GM04503 (cell line): ENCODE measurements at places on chromosomes 1 and 21.

- no peak for DNase-seq
Measured at GRCh38 chr21:14675774-14676530, 129.8 kb upstream of the SAMSN1 start.

- no peak for DNase-seq
Measured at GRCh38 chr1:193538003-193538354, 351.6 kb upstream of the B3GALT2 start.

DNA sequence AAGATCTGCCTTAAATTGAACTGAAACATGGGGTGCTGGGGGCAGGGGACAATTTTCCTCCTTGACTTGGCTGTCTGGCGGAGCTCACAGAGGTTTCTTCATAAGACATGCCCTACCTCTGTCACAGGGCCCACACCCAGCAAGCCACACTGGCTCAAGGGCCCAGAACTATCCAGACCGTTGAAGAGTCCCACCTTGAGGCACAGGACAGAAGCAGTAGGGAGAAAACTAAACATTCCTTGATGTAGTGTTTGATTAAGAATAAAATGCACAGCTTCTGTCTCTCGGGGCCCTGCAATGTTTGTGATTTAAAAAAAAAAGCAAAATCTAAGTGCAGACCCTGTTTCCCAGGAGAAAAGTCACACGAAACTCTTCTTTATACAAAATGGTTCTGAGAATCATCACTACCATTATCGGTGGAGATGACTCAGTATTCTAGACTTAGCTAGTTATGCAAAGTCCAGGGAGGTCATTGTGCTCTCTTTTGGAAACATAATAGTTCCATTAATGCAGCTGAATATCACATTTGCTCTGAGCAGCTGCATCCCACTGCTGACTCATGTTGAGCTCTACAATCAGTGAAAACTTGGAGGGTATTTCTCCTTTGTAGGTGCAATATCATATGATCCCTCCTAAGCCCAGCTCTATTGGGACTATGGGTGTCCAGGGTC lies 53.6 kb upstream of the DIRAS3 start:
- DNase-seq: no peak

DNA sequence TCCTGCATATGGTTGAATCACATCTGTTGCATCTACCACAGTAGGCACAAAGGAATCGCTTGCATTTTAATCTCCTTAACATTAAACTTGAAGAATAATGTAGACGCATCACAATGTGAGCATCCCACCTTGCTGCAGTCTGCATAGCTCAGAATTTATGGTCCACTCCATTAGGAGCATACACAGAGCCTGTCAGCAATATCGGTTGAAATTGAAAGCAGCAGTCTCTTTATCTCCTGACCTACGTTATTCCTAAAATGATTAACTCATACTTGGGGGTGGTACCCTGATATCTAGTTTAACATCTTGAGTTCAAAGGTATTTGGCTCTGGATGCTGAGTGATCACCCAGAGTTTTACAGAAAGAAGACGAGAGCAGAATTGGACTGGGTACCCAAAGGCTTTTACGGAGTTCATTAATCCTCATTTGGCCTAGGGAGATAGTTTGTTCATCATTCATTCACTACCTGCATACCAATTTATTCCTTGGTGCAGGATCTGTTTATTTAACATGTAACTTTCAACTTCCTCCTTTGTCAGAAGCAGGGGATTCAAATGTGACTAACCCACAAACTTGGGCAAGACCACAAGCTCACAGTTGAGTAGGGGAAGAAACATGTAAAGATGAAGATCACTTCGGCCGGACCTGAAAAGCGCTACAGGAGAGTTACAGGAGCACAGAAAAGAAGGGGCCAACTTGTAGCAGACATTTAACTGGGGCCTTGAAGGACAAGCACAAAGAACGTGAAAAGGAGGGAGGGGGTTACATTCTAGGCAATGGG lies 187.9 kb downstream of the DAB1 start:
- DNase-seq: no peak

- no peak for DNase-seq
Measured at GRCh38 chr1:239126884-239127283, 259.5 kb upstream of the CHRM3 start.

DNA sequence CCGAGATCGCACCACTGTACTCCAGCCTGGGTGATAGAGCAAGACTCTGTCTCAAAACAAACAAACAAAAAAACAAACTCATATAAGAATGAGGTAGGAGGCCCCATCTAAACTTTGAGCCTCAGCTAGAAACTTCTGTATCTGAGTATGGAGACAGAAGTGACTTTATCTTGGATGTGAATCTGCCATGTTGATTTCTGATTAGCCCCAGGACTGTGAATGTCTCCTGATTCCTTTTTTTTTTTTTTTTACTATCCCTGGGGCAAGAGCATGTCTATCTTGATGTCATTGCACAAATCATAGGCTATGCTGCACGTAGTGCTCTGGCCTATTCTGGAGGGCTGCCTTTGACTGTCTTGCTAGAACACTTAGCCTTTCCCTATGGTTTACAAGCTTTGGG lies 211.0 kb downstream of the PTPRU start:
- no peak for DNase-seq
